ENCODE measurements at places on chromosomes 2 and 18. TPM values are rescaled to one million over a fixed set of nuclear protein-coding genes. Genes with fewer than 3 reads are reported as not detected.

Gene NPPC
- total RNA-seq, result not detected

Gene MRO
- not detected for total RNA-seq

Gene BMP10
- not detected for total RNA-seq

Gene DSG2
- not detected for total RNA-seq

Gene REG1B
- total RNA-seq, result not detected

Gene SLC23A3
- 0.65 TPM for total RNA-seq

Gene ZSWIM2
- not detected for total RNA-seq

Gene CXCR1
- total RNA-seq, result not detected

Gene ANKRD30B
- total RNA-seq, result not detected
